Osteocyte (in vitro differentiated cells): ENCODE measurements at places on chromosomes 13 and 19. TPM values are rescaled to one million over a fixed set of nuclear protein-coding genes. Genes with fewer than 3 reads are reported as not detected.

NLRP7 gene
- not detected in 2 replicates for total RNA-seq

GAPDHS gene
- not detected in 2 replicates for total RNA-seq

ATCAY gene
- not detected in 2 replicates for total RNA-seq

GSX1 gene
- not detected in 2 replicates for total RNA-seq

OSCAR gene
- total RNA-seq, result 0.32 and 0.47 TPM in 2 replicates

THSD1 gene
- 3.1 and 3.7 TPM in 2 replicates for total RNA-seq

URAD gene
- not detected in 2 replicates for total RNA-seq

VMAC gene
- 10.0 and 10.7 TPM in 2 replicates for total RNA-seq

HIF3A gene
- total RNA-seq, result 77.5 and 101 TPM in 2 replicates

BST2 gene
- total RNA-seq, result 1.8 and 2.3 TPM in 2 replicates

- no peak overlapping the region for H3K4me3 ChIP-seq
- H3K27me3 ChIP-seq, result no peaks in the 10 kb centered on the region
- no peak for DNase-seq
- H3K36me3 ChIP-seq, result peaks cover 6% of the 10 kb centered on the region
- H3K27ac ChIP-seq, result no peak overlapping the region
Measured at GRCh38 chr19:18915639-18916038, 3.5 kb downstream of the COPE start.

DNA sequence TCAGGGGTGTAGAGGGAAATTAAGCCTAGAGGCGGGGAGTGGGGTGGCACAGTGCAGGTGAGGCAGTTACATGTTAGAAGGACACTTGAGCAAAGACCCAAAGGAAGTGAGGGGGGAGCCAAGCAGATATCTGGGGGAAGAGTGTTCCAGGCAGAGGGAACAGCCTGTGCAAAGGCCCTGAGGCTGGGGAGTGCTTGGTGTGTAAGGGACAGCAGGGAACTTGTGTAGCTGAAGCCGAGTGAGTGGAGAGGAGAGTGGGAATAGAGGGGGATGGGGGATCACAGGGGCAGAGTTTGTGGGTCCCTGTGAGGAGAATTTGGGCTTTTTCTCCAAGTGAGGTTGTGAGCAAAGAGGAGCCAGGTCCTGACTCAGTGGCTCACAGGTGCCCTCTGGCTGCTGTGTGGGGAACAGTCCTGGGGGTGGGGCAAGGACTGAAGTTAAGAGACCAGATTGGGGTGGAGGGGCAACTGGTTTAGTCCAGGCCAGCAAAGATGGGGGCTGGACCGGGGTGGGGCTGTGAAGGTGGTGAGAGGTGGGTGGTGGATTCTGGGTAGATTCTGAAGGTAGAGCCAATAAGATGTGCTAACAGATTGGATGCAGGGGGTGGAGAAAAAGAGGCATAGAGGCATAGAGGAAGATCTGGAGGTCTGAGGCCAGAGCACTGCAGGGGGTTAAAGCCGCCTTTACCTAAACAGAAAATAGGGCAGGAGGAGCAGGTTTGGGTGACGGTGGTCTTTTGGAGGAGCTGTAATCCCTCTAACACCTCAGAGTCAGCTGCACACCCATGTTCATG, 75.3 kb downstream of the CACNA1A start:
- H3K36me3 ChIP-seq, result no peaks in the 10 kb centered on the region
- no peaks in the 10 kb centered on the region for H3K4me1 ChIP-seq
- H3K4me3 ChIP-seq, result no peak overlapping the region
- no peak for DNase-seq

DNA sequence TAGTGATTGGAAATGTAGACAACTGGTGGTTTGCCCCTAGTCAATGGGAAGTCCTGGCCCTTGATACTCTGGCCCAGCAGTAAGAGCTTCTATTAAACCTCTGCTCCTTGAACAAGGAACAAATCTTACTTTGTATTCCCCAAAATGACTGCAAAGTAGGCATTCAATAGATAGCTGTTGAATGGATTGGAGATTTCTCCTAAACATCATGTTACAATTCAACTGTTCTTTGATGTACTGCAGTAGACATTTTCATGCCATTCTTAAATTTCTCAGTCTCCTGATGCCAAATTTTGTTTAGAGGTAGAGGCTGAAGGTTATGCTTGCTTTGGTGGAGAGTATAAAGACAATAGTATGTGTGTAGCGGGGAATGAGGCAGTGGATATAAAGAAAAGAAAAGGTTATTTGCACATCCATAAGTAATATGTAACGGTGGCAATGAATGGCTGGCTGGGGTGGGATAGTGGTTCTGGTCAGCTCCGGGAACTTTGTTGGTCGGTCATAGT, 12.8 kb downstream of the MIR17HG start:
- peaks cover 6% of the 10 kb centered on the region for H3K4me1 ChIP-seq
- H3K27me3 ChIP-seq, result no peaks in the 10 kb centered on the region
- no peak for DNase-seq
- peaks cover 21% of the 10 kb centered on the region for H3K36me3 ChIP-seq
- no peak overlapping the region for H3K27ac ChIP-seq

DNA sequence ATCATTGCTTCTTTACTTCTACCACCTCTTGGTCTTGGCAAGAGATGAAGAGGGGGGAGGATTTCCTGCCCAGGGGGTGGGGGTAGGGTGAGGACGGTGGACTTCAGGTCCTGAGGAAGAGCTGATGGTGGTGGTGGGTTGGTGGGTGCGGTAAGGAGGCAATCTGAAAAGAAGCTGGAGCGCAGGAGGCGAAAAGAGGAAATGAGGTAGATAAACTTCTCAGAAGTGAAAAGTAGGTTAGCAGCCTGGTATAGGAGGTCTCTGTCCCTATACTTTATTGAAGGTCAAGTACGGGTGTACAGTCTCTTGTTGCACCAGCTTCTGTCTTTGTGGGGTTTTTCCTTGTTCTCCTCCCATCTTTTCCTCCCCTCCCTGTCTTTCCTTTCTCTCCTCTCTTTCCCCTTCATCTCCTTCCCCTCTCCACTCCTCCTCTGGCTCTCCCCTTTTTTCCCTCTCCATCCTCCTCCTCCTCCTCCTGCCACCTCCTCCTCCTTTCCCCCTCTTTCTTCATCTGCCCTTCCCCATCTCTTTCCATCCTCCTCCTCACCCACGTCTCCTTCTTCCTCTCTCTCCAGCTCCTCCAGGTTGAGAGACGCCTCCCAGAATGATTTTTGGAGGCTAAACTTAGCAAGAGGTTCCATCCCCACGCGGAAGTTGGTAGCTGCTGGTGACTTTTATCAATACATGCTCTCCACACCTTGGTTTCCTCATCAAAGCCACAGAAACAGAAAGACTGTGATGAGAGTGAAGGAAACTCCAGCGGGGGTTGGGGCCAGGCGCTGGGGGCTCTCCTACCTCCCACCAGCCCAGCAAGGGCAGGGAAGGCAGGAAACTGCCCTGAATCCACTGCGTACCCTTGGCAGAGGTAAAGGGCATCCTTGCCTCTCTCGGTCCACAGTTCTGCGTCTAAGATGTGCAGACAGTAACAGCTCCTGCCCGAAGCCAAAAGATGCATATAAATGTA, 15.3 kb downstream of the TNFSF14 start:
- DNase-seq, result no peak
- H3K4me3 ChIP-seq, result no peak overlapping the region
- no peaks in the 10 kb centered on the region for H3K4me1 ChIP-seq
- H3K36me3 ChIP-seq, result no peaks in the 10 kb centered on the region

DNA sequence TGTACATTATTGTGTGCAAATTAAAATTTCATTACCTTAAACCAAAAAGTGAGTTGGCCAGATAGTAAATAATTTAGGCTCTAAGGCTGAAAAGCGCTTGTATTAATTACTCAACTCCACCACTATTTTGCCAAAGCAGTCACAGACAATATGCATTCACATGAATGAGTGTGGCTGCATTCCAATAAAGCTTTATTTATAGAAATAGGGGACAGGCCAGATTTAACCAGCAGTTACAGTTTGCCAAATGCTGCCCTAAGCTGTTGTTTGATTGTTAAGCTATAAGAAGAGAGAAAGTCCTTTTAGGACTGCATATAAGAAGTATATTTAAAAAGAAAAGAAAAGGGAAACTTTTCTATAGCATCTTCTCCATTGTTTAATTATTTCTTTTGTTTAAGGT, 342.6 kb downstream of the ITGBL1 start:
- no peaks in the 10 kb centered on the region for H3K36me3 ChIP-seq
- peaks cover 45% of the 10 kb centered on the region for H3K27me3 ChIP-seq
- no peak for DNase-seq

DNA sequence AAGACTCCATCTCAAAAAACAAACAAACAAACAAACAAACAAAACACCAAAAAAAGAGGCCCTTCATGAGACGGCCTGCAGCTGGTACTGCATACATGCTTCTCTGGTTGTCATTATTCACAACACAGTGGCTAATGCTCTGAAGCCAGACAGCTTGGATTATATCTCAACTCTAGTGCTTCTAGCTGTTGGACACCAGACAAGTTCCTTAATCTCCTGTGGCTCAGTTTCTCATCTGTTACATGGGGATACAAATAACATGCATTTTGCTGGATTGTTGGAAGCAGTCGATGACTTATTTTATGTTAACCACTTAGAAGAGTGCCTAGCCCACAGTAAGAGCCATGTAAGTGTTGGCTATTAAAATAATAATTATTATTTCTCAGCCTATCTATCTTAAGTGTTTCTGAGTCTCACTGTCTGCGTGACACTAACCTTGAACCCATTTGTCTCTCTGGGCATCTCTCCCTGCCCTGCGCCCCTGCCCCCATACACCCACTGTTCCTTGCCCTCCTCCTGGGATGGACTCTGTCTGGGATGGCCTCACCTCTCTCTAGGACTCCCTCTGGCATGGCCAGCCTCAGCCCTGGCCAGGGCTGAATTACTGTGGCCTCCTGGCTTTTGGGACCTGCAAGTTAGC, 3.1 kb upstream of the JUNB start:
- no peak for DNase-seq
- peak overlapping the region; percentile 98 for H3K27ac ChIP-seq
- H3K27me3 ChIP-seq, result no peaks in the 10 kb centered on the region
- peaks cover under 1% of the 10 kb centered on the region for H3K36me3 ChIP-seq

- H3K27me3 ChIP-seq, result no peaks in the 10 kb centered on the region
- H3K36me3 ChIP-seq, result no peaks in the 10 kb centered on the region
- no peak for DNase-seq
Measured at GRCh38 chr13:106143930-106144709, 391.3 kb downstream of the EFNB2 start.

GRCh38 chr19:17706750-17707181, 12.5 kb upstream of the MAP1S start:
- no peak for DNase-seq
- H3K36me3 ChIP-seq, result no peaks in the 10 kb centered on the region
- no peaks in the 10 kb centered on the region for H3K4me1 ChIP-seq
- H3K4me3 ChIP-seq, result no peak overlapping the region
- peaks cover 5% of the 10 kb centered on the region for H3K27me3 ChIP-seq
- H3K27ac ChIP-seq, result no peak overlapping the region

GRCh38 chr13:35699825-35700510, 223.5 kb upstream of the MAB21L1 start:
- H3K27ac ChIP-seq, result peak overlapping the region; percentile 48
- no peaks in the 10 kb centered on the region for H3K36me3 ChIP-seq
- H3K4me1 ChIP-seq, result peaks cover 49% of the 10 kb centered on the region

DNA sequence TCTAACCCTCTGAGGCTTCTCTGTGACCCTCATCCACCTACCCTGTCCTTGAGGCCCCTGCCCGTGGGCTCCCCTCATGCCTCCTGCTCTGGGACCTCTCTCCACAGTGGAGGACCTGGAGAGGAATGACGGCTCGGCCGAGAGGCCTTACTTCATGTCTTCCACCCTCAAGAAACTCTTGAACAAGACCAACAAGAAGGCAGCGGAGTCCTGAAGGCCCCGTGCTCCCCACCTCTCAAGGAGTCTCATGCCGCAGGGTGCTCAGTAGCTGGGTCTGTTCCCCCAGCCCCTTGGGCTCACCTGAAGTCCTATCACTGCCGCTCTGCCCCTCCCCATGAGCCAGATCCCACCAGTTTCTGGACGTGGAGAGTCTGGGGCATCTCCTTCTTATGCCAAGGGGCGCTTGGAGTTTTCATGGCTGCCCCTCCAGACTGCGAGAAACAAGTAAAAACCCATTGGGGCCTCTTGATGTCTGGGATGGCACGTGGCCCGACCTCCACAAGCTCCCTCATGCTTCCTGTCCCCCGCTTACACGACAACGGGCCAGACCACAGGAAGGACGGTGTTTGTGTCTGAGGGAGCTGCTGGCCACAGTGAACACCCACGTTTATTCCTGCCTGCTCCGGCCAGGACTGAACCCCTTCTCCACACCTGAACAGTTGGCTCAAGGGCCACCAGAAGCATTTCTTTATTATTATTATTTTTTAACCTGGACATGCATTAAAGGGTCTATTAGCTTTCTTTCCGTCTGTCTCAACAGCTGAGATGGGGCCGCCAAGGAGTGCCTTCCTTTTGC, 10.8 kb upstream of the ILF3 start:
- H3K27me3 ChIP-seq, result no peaks in the 10 kb centered on the region
- H3K36me3 ChIP-seq, result peaks cover 13% of the 10 kb centered on the region
- DNase-seq, result no peak
- H3K4me3 ChIP-seq, result no peak overlapping the region
- H3K4me1 ChIP-seq, result peaks cover 19% of the 10 kb centered on the region

- no peaks in the 10 kb centered on the region for H3K4me1 ChIP-seq
- H3K27ac ChIP-seq, result no peak overlapping the region
- no peaks in the 10 kb centered on the region for H3K27me3 ChIP-seq
- H3K36me3 ChIP-seq, result no peaks in the 10 kb centered on the region
Measured at GRCh38 chr19:48354332-48354992, 9.3 kb downstream of the TMEM143 start.

- DNase-seq, result no peak
- no peak overlapping the region for H3K4me3 ChIP-seq
- no peak overlapping the region for H3K27ac ChIP-seq
- peaks cover 26% of the 10 kb centered on the region for H3K4me1 ChIP-seq
Measured at GRCh38 chr13:65034266-65034665, 2195.9 kb downstream of the PCDH9 start.

- no peaks in the 10 kb centered on the region for H3K36me3 ChIP-seq
- peaks cover 21% of the 10 kb centered on the region for H3K4me1 ChIP-seq
Measured at GRCh38 chr19:2282062-2282861, at the start of gene PEAK3. TSS of gene PEAK3 (minus strand) at chr19:2282175. CDS start at chr19:2280931, 1,244 bp downstream.

DNA sequence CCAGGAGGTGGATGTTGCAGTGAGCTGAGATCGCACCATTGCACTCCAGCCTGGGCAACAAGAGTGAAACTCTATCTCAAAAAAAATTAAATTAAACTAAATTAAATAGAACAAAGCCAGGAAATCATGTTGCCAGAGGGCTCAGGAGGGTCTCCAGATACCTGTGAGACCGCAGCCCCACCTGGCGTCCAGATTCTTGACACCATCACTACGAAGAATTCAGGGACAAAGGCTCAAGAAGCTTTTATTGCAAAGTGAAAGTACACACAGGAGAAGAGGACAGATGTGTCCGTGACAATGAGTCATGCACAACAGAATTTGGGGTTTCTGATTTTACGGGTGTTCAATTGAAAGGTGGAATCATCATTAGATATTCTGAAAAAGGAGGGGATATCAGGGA, 76.6 kb downstream of the STOML3 start:
- DNase-seq, result no peak
- H3K4me1 ChIP-seq, result no peaks in the 10 kb centered on the region
